ENCODE measurements at places on chromosomes 11 and 22. TPM values are rescaled to one million over a fixed set of nuclear protein-coding genes. Genes with fewer than 3 reads are reported as not detected.

DNA sequence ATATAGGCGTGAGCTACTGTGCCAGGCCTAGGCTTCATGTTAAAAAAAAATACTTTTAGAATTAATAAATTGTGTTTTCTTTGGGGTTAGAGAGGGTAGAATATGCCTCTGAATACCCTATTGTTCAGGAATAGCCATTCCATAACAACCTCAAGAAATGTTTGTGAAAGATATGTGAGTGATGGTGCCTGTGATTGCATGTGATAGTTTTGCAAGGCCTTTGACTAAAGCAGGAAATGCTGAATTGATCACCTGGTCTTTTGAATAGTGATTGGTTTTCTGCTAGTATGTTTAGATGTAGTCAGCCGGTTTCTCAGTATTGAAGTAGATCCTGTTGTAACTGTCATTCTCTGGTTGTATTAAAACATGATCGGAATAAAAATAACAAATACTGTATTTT lies 73.4 kb downstream of the UVRAG start:
- no peak for DNase-seq
- H3K36me3 ChIP-seq = peaks cover 27% of the 10 kb centered on the region
- no peak overlapping the region for H3K27ac ChIP-seq
- no peaks in the 10 kb centered on the region for H3K4me1 ChIP-seq
- H3K27me3 ChIP-seq = no peaks in the 10 kb centered on the region

DNA sequence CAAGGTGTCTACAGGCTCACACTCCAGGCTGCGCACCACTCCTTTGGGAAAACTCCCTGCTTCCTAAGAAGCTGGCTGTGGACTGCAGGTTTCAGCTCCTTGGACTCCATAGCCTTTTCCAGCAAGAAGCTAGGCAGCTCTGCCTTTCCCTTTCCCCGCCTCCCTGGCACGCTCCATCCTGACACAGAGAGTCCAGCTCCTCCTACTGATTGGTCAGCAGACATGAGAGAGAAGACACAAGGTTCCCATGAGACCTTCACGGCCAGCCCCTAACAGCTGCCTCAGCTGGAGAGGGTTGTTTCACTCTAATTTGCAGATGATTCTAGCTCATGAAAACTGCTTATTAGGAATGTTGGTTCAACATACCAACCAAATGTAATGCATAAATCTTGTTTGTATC lies 27.6 kb downstream of the TENM4 start:
- no peak overlapping the region for H3K27ac ChIP-seq
- no peaks in the 10 kb centered on the region for H3K4me1 ChIP-seq
- H3K27me3 ChIP-seq = no peaks in the 10 kb centered on the region
- DNase-seq = no peak
- no peaks in the 10 kb centered on the region for H3K36me3 ChIP-seq

- H3K27me3 ChIP-seq = no peaks in the 10 kb centered on the region
- peaks cover 30% of the 10 kb centered on the region for H3K4me1 ChIP-seq
- no peak overlapping the region for H3K27ac ChIP-seq
- DNase-seq = no peak
- no peak overlapping the region for H3K4me3 ChIP-seq
- H3K36me3 ChIP-seq = no peaks in the 10 kb centered on the region
These were observed 3.6 kb upstream of the VPS37C start for GRCh38 chr11:61164606-61165424.

GRCh38 chr22:11605468-11605981 lies 3922.5 kb upstream of the OR11H1 start:
- no peak overlapping the region for H3K27ac ChIP-seq
- H3K36me3 ChIP-seq = no peaks in the 10 kb centered on the region

DNA sequence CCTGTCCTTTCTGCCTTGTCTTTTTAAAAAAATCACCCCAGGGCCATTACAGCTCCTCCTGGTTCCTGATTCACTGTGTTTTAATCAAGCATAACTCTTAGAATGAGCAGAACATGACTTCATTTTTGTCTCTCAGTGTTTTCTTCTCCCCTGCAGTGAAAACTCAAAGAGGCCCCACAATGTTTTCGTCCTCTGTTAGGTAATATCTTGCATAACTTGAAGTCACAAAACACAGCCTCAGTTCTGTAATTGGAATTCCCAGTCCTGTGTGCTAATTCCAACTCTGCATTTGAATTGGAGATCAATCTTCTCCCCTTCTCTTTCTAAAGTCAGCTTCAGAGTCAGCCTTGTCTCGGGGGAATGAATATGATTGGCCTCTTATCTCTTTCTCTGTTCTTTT lies 186.5 kb upstream of the NAV2 start:
- H3K4me3 ChIP-seq = no peak overlapping the region
- H3K27me3 ChIP-seq = peaks cover 8% of the 10 kb centered on the region
- no peaks in the 10 kb centered on the region for H3K36me3 ChIP-seq
- H3K4me1 ChIP-seq = no peaks in the 10 kb centered on the region
- no peak overlapping the region for H3K27ac ChIP-seq
- no peak for DNase-seq

GRCh38 chr22:37462983-37463382 lies 23.2 kb downstream of the MFNG start:
- peaks cover 15% of the 10 kb centered on the region for H3K36me3 ChIP-seq
- H3K4me3 ChIP-seq = no peak overlapping the region
- no peaks in the 10 kb centered on the region for H3K4me1 ChIP-seq
- no peaks in the 10 kb centered on the region for H3K27me3 ChIP-seq
- H3K27ac ChIP-seq = no peak overlapping the region

DNA sequence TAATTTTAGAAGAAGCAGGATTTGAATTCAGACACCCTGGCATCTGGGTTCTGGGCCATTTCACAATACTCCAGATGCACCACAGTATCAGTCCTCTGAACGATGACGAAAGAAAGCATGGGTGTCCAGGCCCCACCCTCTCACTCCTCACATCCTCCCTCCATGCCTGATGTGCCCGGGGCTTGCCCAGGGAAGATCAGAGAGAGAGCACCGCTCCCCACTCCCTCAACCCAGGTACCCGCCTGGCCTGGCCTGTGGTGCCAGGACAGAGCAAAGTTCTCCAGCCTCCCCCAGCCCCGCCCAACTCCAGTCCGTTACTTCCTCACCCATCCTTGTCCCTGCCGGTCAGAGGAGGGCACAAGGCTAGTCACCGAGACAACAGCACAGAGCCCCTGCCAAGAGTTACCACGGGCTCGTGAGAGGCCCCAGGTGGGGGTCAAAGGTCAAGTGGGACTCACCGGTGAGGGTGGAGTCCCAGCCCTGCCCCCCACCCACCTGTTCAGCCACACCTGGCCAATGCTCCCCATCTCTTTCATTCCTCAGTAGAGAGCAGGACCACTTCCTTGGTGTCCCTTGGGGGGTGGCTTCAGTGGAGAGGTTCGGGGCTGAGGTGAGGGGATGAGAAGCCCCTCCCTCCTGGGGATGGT lies 8.1 kb downstream of the BCL9L start:
- H3K27ac ChIP-seq = peak overlapping the region; percentile 96
- H3K27me3 ChIP-seq = no peaks in the 10 kb centered on the region
- H3K4me3 ChIP-seq = peak overlapping the region; percentile 40
- H3K36me3 ChIP-seq = peaks cover 33% of the 10 kb centered on the region
- DNase-seq = peak; percentile 90
- peaks cover 99% of the 10 kb centered on the region for H3K4me1 ChIP-seq

GRCh38 chr11:86196085-86196696 lies 48.4 kb upstream of the EED start:
- no peak overlapping the region for H3K27ac ChIP-seq
- no peak overlapping the region for H3K4me3 ChIP-seq
- peaks cover 4% of the 10 kb centered on the region for H3K4me1 ChIP-seq
- no peak for DNase-seq
- no peaks in the 10 kb centered on the region for H3K27me3 ChIP-seq

- no peak for DNase-seq
- H3K27ac ChIP-seq = no peak overlapping the region
- no peaks in the 10 kb centered on the region for H3K4me1 ChIP-seq
- no peaks in the 10 kb centered on the region for H3K36me3 ChIP-seq
- H3K4me3 ChIP-seq = no peak overlapping the region
These were observed 244.4 kb downstream of the TTC28 start for GRCh38 chr22:28435140-28435768.

GRCh38 chr11:87456499-87456898 lies 418.8 kb downstream of the TMEM135 start:
- H3K27me3 ChIP-seq = no peaks in the 10 kb centered on the region
- H3K27ac ChIP-seq = no peak overlapping the region
- H3K36me3 ChIP-seq = no peaks in the 10 kb centered on the region
- no peak overlapping the region for H3K4me3 ChIP-seq
- no peak for DNase-seq

SCGB1D2 gene
- not detected for total RNA-seq

ASCL2 gene
- not detected for total RNA-seq

LMO2 gene
- total RNA-seq = 0.61 TPM

GAB4 gene
- not detected for total RNA-seq

OPCML gene
- total RNA-seq = not detected

FOLR1 gene
- not detected for total RNA-seq

LPXN gene
- 36.3 TPM for total RNA-seq
